ENCODE measurements at places on chromosomes 2 and 18.

GRCh38 chr2:66535574-66536289 is 100.8 kb downstream of the MEIS1 start:
- no peak for DNase-seq

- DNase-seq, result no peak
Measured at GRCh38 chr2:82780050-82780449, 1679.0 kb downstream of the SUCLG1 start.

DNA sequence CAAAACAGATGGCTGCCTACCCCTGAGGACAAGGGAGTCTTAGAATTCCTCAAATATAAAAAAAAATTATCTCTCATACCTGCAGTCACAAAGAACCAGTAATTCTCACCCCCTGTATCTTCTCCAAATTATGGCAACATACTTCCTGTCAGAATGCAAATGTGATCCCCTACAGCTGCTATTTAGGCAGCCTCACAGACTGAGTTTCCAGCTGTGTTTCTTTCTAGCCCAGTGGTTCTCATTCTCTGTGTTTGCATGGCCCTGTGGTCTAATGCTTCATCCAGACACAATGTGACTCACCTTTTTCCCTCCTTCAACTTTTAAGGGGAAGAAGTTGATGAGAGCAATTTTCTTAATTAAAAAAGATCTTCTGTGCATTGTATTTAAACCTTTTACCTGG is 726.3 kb downstream of the TSN start:
- no peak for DNase-seq

- DNase-seq, result no peak
Measured at GRCh38 chr2:161010503-161011015, 149.7 kb upstream of the TANK start.
